A549 treated with RU486 at 1 μM for 4 hours (cell line): ENCODE measurements at places on chromosomes 7 and 10. TPM values are rescaled to one million over a fixed set of nuclear protein-coding genes. Genes with fewer than 3 reads are reported as not detected.

Gene CFAP46
- total RNA-seq: 1.1 to 1.8 TPM (median 1.3 TPM) in 5 replicates

Gene GIMAP1
- total RNA-seq: not detected in 5 replicates

Gene NPSR1
- total RNA-seq: not detected in 5 replicates

Gene ADCY1
- total RNA-seq: 1.3 to 2.7 TPM (median 2.2 TPM) in 5 replicates

Gene ACBD7
- 0.68 to 1.3 TPM (median 0.87 TPM) in 5 replicates for total RNA-seq
